Stimulated activated CD4-positive, alpha-beta T cell treated with anti-CD3 and anti-CD28 coated beads, Interleukin-15, amount 100 ng/mL, for 1 hour (primary cell): ENCODE measurements at places on chromosomes 4 and X.

DNA sequence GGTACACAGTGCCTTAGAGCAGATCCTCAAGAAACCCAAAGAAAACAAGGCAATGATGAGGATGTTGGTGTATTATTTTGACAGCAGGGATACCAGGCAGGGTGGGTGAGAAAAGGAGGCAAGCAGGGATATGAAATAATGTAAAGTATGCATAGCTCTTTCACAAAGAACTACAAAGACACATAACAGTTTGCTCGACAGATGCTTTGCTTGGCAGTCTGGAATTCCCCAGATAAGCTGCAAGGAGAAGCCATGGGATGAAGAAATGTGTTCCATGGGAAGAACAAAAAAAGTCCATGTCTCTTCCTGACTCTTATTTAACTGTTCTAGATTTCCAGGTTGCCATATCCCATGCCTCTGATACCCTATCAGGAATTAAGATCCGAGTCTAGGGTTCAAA lies 75.4 kb downstream of the FAM13A start:
- no peak for DNase-seq

DNA sequence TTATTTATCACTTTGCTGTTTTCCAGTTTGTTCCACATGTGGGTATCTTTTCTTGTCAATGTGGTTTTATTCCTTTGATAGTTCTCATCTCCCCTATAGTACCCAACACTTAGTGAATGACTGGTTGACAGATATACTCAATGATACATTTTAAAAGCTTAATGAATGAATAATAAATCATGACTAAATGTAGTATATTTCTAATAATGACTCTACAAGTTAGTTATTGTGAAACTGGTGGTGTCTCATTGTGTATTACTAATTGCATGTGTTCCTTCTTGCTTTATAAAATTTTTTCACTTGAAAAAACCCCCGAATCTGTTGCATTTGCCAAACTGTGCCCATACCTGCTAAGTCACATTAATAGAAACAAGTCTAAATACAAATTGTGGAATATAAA lies 95.4 kb downstream of the MBNL3 start:
- no peak for DNase-seq

DNA sequence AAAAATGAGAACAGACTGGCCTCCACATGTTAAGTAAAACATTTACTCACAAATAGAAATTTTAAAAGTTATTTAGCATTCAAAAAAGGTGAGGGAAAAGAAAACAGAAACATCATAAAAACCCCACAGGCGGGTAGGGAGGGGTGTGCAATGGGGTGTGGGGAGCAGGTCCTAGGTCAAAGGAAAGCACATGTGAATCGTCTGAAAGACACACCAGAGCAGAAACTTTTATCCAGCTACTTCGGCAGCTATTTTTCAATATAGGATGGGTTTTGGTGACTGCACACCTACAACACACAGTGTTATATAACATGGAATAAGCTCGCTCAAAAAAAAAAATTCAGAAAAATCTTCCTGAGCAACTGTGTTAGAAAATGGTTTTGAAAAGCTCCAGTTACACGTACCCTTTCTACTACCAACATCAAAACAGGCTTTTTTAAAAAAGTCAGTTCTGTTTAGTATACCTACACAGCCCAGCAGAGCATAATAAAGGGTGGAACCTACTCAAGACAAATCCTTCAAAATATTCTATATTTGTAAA lies 1.6 kb downstream of the OTUD4 start:
- DNase-seq: no peak

- no peak for DNase-seq
These were observed 89.5 kb upstream of the LCORL start for GRCh38 chr4:18111081-18111480.

DNA sequence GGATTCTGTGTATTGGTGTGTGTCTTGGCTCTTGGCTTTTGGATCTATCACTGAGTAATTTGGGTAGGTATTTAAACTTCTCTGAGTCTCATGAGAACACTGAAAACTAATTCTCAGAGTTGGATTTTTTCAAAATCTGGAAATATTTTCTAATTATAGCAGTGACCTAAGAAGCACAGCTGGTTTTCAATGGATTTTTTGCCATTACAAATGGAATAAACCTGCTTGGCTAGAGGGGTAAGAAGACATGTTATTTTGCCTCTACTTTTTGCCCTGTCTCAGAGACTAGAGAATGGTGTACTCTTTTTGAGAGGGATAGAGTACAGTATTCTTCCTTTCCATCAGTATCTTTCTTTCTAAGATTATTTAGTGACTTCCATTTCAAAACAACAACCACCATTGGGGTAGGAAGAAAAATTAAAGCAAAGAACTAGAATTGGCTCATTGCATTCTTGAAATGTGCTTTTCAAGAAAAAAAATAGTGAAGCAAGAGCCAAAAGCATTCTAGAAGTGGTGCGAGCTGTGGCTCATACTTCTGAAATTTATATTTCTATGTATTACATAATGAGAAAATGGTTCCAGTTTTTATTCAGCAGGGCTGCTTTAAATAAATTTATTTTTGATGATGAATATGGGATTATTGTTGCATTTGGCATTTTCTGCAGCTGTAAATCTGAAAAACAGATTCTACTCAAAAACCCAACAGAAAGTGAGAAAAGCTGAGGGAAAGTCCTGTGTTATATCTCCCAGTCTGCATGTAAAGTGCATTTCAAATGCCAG lies 850.2 kb upstream of the SLIT2 start:
- no peak for DNase-seq

GRCh38 chrX:47796433-47796906 lies 40.2 kb upstream of the ZNF81 start:
- DNase-seq: no peak

GRCh38 chrX:133171962-133172708 lies 46.0 kb downstream of the TFDP3 start:
- no peak for DNase-seq

GRCh38 chr4:2320152-2320551 lies 58.2 kb upstream of the MXD4 start:
- no peak for DNase-seq

DNA sequence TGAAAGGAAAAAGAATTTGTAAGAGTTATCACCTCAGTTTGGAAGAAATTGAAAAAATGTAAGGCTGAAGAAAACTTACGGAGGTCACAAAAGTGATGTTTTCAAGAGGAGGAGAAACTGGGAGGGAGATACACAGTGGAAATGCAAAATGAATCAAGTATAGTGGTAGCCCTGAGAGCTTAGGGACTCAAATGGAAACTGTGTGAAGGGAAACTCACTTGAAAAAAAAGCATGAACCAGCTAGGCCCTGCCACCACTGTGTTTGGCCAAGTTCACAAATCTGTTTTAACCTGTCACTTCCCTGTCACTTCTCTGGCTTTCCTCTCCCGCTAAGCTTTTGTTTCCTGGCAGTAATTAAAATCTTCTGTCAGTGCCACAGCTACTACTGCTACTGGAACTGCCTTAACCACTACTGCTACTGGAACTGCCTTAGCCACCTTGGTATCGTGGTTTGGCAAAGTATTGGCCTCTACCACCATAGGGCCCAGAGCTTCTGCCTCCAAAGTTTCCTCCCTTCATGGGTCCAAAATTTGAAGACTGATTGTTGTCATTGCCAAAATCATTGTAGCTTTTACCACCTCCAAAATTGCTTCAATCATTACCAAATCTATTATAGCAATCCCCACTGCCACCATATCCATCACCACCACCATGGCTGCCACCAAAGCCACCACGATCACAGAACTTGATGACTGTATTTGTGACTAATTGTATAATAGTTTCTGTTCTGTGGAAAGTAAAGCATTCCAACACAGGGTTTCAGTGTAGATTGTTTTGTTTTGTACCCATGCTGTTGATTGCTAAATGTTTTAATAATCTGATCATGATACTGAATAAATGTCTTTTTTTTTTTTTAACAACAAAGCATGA lies 41.5 kb downstream of the SMARCA5 start:
- no peak for DNase-seq

- DNase-seq: no peak
These were observed 145.4 kb downstream of the FNIP2 start for GRCh38 chr4:158914218-158914617.

DNA sequence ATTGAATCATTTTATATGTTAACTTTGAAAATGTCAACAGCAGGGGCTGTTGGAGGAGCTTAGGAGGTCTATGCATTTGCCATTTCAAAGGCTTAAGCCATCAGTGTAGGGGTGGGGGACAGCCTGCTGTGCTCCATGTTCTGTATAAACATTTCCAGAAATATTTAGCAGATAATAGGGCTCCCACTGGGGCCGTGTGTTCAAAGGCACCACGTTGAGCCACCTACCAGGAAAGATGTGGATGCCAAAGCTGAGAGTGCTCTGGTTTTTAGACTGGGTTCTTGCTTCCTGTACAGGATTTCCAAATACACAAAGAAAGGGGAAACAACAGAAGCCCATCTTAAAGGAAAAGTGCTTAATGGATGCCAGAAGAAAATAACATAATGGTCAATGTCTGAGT lies 219.5 kb downstream of the CENPC start:
- no peak for DNase-seq

DNA sequence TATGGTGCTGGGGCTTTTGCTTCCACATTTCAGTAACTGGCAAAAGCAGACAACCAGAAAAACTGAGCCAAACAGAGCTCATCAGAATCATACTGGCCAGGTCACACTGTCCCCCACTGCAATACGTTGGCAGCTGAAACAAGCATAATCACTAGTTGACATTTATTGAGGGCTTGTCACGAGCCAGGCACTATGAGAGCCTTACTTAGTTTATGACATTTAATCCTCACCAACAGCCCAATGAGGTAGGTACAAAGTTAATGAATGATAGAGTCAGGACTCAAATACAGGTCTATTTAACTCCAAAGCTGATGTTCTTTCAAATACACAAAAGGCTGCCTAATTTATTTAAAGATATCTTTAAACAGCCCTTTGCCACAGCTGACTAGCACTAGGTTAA lies 174.0 kb upstream of the MBNL3 start:
- DNase-seq: no peak
